GM04504 (cell line): ENCODE measurements at places on chromosomes 3 and 15.

DNA sequence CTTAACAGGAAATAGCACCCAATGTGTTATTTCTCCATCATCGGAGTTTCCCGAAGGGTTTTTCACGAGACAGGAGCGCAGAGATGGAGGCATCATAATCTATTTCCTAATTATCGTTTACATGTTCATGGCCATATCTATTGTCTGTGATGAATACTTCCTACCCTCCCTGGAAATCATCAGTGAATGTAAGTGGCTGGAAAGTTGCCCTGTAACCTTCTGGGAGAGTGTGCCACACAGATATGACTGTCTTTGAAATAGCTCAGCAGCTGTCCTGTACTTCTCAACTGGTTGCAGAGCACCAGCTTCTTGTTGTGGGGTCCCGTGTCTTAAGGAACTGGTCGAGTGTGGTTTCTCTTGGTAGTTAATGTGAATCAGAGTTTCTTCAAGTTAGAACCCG, 1.1 kb downstream of the SLC24A5 start:
- DNase-seq, result no peak

DNA sequence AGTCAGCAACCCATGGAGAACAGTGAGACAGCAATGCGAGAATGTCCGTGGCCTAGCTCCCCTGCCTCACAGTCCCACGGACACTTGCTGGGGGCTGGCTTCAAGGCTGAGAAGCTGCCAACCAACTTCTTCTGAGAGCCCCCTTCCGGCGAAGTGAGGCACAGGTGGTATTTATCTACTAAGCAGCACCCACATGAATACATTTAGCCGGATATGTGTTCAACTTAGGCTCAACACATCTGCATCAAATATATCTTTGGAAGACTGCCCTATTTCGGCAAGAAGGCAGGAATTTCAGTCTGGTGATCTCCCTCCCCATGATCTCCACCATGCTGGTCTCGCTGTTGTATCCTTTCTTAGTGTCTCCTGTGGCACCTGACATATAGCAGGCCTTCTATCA, 340.9 kb upstream of the NR2E3 start:
- peak; percentile 53 for DNase-seq

DNA sequence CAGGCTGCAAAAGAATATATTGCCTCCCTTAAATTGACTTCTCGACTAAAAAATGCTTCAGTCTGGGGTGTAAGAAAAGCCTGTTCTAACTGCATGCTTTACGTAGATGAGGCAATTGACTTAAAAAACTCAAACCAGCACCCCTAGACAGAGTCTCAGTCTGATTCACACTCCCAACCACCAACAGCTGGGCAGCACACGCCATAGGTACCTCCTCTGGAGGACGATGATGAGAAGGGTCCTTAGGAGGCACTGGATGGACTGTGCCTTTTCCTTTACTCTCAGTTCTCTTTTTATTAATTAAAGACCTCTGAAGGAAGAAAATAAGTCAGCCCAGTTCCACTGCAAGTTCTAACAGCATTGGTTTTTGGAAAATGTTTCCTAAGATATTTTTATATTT, 175.0 kb downstream of the PDZRN3 start:
- no peak for DNase-seq

DNA sequence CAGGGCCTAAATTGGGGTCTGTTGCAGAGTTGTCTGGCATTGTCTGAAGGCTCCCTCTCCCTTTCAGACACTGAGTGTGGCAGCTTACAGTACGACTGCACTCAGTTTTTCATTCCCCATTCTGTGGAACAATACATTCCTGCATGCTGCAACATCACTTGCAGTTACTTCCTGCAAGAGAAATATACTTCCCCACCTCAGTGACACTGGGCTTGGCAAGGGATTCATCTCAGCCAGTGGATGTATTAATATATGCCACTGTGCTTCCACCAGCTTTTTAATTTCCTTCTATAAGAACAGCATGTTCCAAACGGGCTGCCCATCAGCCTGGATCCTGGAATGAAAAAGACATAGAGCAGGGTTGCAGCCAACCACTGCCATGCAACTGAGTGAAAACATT, 23.1 kb downstream of the B3GALNT1 start:
- no peak for DNase-seq

DNA sequence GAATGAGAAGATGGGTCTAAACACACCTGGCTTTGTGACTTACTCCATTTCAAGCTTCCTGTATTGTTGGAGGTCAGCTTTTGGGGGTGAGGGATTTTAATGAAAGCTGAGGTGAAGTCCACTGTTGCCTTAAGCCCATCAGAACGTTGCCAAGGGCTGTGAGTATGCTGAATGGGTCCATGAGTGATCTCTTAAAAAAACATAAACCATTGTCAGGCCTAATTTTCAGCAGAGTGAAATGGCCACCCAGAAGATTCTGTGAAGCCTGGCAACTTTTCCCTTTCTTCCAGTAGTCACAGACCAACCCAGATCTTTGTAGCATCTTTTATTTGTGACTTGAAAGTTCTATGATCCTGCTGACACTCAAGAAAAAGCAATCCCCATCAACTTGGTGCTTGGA, 87.0 kb downstream of the SMAD3 start:
- DNase-seq, result no peak

DNA sequence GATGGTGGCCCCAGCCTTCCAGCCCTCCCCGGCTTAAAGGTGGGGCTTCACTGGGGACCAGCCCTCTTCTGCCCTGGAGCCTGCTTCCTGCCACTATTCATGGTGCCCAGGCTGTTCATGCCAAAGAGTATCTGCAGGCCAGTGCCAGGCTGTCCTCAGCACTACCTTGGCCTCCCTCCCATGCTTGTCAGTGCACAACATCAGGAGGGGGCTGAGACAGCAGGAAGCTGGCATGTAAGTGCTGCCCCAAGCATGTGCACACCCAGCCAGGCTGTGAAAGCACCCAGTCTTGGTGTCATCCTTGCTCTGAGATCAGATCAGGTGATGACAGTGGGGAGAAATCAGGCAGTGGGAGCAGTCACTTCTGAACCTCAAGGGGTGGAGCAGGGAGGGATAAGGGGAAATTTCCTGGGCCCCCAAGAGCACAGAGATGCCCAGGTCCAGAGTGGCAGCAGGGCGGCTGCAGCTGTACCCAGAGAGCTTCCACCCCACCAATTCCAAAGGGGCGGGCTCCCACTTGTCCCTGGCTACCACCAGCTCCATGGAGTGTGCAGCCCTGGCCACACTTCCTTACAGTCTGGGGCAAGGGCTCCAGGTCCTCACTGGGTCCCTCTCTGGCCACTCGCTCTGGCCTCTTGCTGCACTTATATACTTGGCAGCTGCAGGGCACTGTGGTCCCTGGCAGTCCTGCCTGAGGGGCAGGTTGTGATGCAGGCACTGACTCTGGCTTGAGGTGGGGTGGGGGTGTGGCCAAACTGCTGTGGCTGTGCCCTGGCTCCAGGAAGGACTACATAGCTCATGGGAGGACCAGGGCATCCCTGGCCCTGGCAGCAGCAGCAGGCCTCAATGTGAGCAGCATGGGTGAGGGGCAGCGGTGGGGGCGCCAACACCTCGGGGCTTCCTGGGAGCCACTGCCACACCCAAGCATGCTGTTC, 91.4 kb upstream of the TNFSF10 start:
- DNase-seq, result no peak

DNA sequence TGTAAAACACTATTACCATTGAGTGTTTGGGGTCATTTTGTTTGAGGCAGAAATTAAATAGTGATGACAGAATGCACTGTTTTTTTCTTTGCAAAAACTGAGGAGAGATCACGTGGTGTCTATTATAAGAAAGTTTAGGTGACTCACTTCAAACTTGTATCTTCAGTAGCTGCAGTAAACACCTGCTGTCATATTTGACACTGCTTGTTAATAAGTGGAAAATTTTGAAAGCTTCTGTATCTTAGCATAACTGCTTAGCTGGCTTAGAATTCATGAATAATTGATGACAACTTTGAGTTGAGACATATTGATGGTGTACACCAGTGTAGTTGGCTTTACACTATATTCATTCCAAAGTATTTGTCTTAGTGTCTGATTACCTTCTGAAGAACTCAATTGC, 29.7 kb upstream of the MDFIC2 start:
- DNase-seq, result no peak

DNA sequence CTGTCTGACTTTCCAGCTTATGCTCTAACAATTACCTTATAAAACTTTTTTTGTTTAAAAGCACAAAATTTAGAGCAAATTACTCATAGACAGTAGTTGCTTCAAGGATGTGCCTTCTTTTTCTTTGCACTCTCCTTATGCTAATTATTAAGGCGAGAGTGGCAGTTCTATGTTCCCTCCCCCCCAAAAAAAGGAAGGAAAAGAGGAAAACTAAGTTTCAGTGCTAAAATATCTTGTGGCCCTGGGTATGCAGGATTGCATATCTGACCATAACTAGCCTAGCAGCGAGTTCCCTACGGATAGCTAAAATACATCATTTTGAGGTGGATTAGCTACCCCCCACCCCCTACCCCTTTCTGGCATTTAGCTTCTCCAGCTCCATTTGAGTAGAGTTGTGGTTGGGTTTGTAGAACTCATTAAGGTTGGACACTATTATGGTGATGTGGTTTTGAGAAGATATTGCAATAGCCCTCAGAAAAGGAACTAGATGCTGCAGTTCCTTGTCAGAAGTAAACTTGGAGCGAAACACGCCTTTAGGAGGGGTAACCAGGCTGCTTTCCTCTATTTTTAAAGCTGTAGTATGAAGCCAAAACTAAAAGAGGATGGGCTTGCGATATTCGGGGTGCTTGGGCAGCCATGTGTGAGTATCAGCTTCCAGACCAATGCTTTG, 174.6 kb downstream of the AKAP13 start:
- no peak for DNase-seq

DNA sequence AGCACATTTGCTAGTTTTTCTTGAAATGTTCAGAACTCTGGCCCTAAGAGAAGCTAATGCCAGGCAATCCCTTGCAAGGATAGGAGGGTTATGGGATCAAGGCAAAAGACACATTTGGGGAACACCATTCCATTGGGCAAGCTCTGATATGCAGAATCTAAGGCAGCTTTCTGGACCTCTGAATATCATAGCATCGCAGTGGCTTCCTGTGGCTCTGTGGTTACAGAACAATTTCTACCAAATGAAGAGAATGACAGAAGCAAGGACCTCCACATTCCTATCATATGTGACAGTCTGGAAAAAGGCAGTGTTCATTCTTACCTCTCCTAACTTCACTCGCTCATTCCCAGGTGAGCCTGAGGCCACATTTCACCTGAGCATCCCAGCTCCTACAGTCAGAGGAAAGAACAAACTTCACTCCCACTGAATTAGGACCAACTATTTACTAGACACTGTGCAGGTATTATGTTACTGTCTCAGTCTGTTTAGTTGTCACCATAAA, 836.1 kb upstream of the CFAP20DC start:
- no peak for DNase-seq

DNA sequence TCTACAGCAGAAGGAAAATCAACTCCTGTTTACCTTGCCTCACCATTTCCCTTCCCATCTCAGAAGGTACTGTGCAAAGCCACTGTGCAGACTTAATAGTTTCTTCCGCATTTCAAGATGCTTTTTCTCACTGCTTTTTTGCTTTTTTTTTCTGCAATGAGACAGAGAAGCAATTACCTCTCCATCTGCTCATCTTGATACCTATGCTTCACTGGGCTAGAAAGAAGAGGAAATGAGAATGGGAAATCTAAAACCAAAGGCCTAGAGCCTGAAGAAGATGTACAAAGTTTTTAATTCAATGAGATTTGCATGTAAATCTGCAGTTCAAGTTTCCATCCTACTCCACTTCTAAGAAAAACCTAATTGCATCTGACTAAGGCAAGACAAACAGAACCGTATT, 238.1 kb upstream of the SETMAR start:
- no peak for DNase-seq

GRCh38 chr3:113252553-113252952, 41.2 kb downstream of the BOC start:
- no peak for DNase-seq

GRCh38 chr3:147113293-147114044, 292.9 kb downstream of the ZIC4 start:
- DNase-seq, result peak; percentile 79

GRCh38 chr3:51961602-51962569, 5.4 kb downstream of the PCBP4 start:
- DNase-seq, result no peak

- no peak for DNase-seq
These were observed 137.5 kb downstream of the LRRK1 start for GRCh38 chr15:101056366-101057334.

DNA sequence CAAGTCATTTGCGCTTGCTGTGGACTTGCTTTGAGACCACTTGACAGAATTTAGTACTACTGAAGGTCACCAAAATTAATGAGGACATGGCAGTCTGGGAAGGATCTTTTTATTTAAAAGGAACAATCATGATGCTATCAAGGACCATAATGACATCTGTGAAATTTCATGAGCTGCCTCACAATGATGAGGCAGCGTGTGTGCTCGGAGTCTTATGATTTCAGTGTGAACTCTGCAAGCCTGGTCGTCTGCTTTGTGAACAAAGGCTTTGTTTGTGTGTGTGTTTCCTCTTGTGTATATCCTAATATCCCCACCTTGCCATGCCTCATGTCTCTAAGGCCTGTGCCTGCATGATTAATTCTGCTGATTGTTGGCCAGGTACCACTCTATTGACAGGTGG, 46.7 kb downstream of the RAD54L2 start:
- no peak for DNase-seq

DNA sequence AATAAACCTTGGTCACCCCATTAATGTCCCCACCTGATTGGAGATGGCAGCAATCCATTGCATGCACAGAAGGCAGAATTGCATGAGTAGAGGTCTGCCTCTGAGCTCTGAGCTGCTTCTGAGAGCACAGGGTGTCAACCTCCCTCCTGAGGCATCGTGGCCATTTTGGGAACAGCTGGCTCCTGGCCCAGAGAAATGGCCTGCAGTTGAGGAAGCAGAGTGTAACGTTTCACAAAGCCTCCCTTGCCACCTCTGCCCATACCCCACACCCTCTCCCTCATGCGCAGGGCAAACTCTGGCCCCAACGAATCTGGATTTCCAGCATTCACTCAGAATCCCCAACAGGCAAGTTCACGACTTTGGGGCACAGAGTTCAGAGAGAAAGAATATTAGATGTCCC, 198.9 kb downstream of the ADAMTS9 start:
- DNase-seq, result no peak

DNA sequence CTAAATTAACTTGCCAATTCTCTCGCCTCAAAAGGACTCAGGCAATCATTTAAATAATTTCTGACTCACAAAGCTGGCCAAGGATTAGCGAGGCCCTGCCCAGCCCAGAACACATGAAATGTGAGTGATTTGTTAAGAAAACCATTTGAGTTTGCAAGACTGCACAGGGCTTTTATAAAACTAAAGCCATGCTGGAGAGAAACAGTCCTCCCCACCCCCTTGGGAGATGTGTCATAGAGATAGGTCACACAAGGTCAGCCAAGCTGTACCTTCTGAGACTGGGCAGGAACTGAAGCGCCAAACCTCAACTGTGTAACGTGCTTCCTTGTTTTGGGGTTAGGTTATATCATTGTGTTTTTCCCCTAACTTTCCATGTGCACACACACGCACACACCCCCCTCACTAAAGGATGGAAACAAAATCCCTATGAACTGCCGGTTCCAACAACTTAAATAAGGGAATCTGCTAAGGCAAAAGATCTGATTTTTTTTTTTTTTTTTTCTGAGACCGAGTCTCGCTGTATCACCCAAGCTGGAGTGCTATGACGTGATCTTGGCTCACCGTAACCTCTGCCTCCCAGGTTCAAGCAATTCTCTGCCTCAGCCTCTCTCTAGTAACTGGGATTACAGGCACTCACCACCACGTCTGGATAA, 8.1 kb downstream of the SPATA12 start:
- peak; percentile 86 for DNase-seq

GRCh38 chr15:43186003-43186353, 775 bp downstream of the CCNDBP1 start:
- no peak for DNase-seq

GRCh38 chr3:106206146-106206545, 337.3 kb upstream of the CBLB start:
- DNase-seq, result peak; percentile 26

GRCh38 chr3:160665784-160666526, 11.0 kb upstream of the ARL14 start:
- DNase-seq, result peak; percentile 24
